Uterus (tissue), 4 donors: ENCODE measurements at places on chromosomes 13 and 19. TPM values are rescaled to one million over a fixed set of nuclear protein-coding genes. Genes with fewer than 3 reads are reported as not detected.

Gene ZNF563
- total RNA-seq, result 6.4 TPM

Gene LRRC25
- total RNA-seq, result 1.9 TPM

DNA sequence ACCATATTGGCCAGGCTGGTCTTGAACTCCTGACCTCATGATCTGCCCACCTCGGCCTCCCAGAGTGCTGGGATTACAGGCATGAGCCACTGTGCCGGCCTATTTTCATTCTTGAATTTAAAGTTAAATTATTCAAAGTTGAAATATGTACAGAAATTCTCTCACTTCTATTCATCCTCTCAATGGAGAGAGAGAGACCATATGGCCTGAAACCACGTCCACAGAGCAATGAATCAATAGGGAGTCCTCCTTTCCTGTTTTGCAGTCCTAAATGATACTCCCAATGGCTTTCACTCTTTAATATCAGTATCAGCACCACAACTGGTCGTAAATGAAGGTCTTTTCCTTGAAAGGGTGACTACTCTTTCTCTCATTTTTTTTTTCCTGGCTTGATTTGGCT, 30.5 kb upstream of the KCTD4 start:
- H3K4me3 ChIP-seq, result no peak overlapping the region
- no peaks in the 10 kb centered on the region for H3K36me3 ChIP-seq
- H3K27me3 ChIP-seq, result no peaks in the 10 kb centered on the region
- no peak overlapping the region for H3K27ac ChIP-seq
- no peaks in the 10 kb centered on the region for H3K4me1 ChIP-seq

GRCh38 chr19:45421947-45422498, 1.7 kb downstream of the ERCC1 start:
- no peaks in the 10 kb centered on the region for H3K36me3 ChIP-seq
- no peaks in the 10 kb centered on the region for H3K27me3 ChIP-seq
- H3K4me1 ChIP-seq, result no peaks in the 10 kb centered on the region
- DNase-seq, result no peak
- no peak overlapping the region for H3K4me3 ChIP-seq

Gene GRIK5
- 5.6 TPM for total RNA-seq

- DNase-seq, result no peak
- no peaks in the 10 kb centered on the region for H3K36me3 ChIP-seq
- no peak overlapping the region for H3K4me3 ChIP-seq
- no peaks in the 10 kb centered on the region for H3K4me1 ChIP-seq
- no peak overlapping the region for H3K27ac ChIP-seq
These were observed 306.9 kb downstream of the KLF5 start for GRCh38 chr13:73365681-73366080.

Gene ZNF492
- total RNA-seq, result 0.95 TPM
